ENCODE measurements at places on chromosomes 13 and 19.
A peak's percentile ranks its signal among the peaks of the same experiment; 100 is the strongest.

- no peak for DNase-seq
Observed at GRCh38 chr19:43467730-43468129, 2.3 kb upstream of the LYPD3 start.

GRCh38 chr13:43522788-43523187 is 264.0 kb downstream of the ENOX1 start:
- DNase-seq: no peak

DNA sequence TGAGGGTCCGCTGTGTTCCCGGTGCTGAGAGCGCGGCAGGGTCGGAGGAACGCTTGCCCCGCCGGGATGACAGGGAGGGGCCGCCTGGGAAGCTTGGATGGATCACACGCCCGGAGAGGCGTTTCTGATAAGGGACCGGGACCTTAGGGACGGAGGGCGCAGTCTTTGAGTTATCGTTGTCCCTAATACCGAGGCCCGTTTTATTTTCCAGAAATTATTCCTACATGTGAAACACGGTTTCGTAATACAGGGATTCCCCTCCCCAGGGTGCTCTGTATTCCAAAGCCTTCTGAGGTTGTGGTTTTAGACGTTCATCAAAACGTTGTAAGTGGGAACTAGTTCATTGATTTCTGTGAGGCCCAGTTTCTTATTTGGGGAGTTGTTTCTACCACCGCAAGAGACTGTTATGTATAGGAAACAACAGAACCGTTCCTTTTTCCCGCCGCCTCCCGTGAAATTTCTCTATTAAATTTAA is 752 bp downstream of the PDCD5 start:
- DNase-seq: peak; percentile 43

- DNase-seq: no peak
Observed at GRCh38 chr13:111516712-111517640, 196.5 kb downstream of the TEX29 start.

GRCh38 chr19:39500543-39500942 is 1.8 kb downstream of the DLL3 start:
- DNase-seq: no peak

- no peak for DNase-seq
Observed at GRCh38 chr13:31274390-31274789, 74.6 kb downstream of the B3GLCT start.

GRCh38 chr13:20405691-20406090 is 120.0 kb downstream of the CRYL1 start:
- no peak for DNase-seq

DNA sequence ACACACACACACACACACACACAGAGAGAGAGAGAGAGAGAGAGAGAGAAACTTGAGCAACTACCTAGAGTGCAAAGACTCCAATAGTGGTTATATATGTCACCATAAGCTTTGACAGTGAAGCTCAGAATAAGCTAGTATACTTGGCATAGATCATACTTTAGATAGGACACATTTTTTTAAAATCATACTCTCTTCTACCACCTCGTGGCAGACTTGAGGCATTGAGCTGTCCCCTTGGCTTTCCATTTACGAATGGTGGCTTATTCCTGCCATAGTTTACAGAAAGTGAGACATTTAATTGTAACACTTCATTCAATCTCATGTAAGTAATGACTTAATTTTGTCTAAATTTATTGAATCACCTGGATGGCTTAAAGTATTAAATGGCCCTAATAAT is 108.2 kb downstream of the EDNRB start:
- DNase-seq: peak; percentile 1

- DNase-seq: no peak
Observed at GRCh38 chr19:16161840-16162239, 11.5 kb downstream of the CIB3 start.

- no peak for DNase-seq
Observed at GRCh38 chr19:10987571-10988297, 26.9 kb downstream of the SMARCA4 start.

GRCh38 chr19:45117167-45117594 is 24.2 kb downstream of the PPP1R37 start:
- DNase-seq: no peak

GRCh38 chr13:40058757-40059236 is 403.3 kb downstream of the COG6 start:
- DNase-seq: no peak

DNA sequence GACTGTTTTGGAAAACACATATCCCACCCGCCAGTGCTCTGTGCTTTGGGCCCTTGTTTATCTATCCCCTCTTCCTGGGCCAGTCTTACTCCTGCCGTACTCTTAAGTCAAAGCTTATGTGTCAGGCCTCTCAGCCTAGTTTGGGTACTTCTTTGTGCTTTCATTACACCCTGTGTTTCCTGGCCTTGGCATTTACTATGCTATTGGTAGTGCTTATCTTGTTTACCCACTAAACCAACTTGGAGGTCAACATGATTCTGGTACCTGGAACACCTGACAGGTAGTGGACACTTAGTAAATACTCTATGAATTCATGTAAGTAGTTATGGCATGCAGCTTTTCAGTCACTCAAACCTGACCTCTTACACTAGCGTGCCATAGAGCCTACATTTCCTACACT is 2.4 kb downstream of the POLR1D start:
- no peak for DNase-seq

DNA sequence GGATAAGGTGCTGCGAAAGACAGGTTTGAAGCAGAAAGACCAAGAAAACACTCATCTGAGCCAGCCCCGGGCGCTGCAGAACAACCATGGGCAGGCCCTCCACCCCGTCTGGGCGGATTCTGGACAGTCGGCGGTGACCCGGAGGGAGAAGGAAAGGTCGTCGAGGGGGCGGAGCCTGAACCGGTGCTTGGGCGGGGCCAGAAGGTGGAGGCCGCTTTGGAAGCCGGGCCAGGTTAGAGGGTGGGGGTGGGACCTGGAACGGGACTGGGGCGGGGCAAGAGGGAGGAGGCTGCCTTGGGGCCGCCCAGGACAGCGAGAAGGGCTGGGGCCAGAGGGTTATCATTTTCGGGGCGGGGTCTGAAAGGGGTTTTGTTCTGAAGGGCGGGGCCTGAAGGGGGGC is 5.0 kb upstream of the ZNF765 start:
- no peak for DNase-seq

DNA sequence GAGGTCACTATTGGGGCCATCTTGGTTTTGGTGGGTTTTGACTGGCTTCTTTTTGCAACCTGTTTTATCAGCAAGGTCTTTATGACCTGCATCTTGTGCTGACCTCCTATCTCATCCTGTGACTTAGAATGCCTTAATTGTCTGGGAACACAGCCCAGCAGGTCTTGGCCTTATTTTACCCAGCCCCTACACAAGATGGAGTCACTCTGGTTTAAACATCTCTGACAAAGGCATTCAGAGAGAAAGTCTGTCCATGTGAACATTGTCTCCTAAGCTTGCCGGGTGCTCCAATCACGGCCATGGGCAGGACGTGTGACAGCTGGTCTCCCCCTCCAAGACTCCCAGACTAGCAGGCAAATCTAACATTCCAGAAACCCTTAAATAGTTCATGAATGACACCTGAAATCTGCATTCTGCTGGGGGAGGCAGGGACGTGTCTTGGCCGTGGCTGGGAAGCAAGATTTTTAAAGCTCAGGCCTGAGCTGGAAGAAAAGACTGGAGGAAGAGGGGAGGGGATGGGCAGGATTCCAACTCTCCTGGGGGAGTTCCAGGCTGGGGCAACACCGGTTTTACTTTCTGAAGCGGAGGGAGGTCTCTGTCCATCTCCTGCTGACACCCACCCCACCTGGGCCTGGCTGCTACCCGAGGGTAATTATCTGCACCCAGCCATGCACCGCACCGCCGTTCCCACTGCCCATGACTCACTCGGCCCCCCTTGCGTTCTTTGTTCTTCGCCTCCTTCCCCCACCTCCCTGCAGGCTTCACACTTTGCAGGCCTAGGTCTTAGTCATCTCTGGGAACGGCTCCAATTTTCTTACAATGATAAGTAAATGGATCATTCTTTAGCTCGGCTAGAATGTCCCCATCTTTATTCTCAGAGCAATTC is 11.6 kb upstream of the OR1M1 start:
- no peak for DNase-seq

GRCh38 chr19:14148751-14149410 is 12.5 kb upstream of the ASF1B start:
- DNase-seq: no peak

DNA sequence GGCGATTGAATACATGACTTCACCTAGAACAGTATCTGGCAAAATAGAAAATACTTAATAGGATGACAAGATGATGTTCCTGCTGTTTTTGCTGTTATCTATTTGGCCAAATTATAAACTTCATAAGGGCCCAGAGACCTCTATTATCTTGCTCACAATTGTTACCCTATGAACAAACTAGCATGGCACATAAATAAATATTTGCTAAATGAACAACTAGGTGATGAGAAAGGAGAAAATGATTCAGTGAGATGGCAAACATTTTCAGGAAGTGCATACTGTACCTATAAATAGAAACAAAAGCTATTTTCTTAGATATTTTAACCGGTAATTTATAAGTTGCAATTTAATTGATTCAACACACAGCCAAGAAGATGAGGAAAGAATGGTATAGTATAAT is 78.4 kb downstream of the FAM216B start:
- DNase-seq: no peak

- no peak for DNase-seq
Observed at GRCh38 chr13:76663592-76664335, 222.4 kb downstream of the KCTD12 start.

DNA sequence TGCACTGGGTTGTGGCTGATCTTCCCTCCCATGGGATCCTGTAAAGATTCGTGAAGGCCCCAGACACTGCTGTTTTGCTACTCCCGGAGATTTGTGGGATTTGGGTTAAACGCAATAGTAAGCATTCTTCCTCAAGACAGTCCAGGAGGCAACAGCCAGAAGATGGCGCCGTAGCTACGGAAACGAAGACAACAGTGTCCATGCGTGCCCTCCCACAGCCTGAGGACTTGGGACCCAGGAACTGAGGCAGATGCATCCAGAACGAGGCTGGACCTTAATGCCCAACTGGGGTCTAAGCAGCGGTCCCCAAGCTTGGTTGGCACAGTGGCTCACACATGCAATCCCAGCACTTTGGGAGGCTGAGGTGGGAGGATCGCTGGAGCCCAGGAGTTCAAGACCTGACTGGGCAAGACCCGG is 57.6 kb upstream of the ZNF507 start:
- peak; percentile 61 for DNase-seq

GRCh38 chr19:40724315-40724714 is 7.4 kb downstream of the ITPKC start:
- no peak for DNase-seq

GRCh38 chr13:21040120-21040826 is 21.1 kb downstream of the LATS2 start:
- no peak for DNase-seq

DNA sequence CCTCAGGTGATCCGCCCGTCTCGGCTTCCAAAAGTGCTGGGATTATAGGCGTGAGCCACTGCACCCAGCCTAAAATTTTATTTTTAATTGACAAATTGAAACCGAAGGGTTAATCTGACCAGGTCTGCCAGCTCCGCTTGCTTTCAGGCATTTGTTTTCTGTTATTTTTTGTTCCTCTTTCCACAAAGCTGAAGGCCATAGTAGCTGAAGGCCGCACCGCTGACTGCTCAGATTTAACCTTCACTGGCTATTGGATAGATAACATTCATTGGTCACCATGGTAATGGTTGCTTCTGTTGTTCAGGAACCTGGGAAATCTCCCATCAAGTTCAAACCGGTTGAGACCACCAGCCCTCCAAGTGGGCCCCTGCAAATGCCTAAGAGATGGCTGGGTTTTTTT is 124.5 kb upstream of the USP29 start:
- no peak for DNase-seq

GRCh38 chr13:29846475-29847256 is 3.8 kb downstream of the UBL3 start:
- DNase-seq: no peak

DNA sequence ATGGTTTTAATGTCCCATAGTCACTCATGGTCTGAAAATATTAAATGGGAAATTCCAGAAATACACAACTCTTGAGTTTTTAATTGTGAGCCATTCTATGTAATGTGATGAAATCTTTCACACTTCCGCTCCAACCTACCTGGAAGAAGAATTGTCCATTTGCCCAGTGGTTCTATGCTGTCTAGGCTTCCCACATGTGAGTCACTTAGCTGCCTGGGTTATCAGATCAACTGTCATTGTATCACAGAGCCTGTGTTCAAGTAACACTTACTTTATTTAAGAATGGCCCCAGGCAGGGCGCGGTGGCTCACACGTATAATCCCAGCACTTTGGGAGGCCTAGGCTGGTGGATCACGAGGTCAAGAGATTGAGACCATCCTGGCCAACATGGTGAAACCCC is 1450.5 kb downstream of the EFNB2 start:
- DNase-seq: no peak

GRCh38 chr13:89970353-89970709 is 1377.2 kb upstream of the MIR17HG start:
- DNase-seq: no peak

DNA sequence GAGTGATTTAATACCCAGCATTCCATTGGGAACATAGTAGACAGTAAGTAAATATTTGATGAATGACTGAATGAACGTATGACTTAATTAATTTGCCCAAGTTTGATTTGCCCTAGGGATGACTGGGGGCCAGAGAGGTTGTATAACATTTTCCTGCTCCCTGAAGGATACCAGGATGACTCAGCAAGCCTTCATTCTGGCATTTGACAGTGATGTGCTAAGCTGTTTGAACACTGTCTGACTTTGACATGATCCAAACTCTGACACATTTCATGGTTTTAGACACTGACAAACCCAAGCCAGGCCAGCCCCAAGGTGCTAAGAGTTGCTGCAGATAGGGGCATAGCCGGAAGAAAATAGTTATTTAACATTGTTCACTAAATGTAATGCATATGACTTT is 53.4 kb upstream of the KLF12 start:
- no peak for DNase-seq

- DNase-seq: no peak
Observed at GRCh38 chr13:40329781-40330485, 336.5 kb downstream of the FOXO1 start.

- DNase-seq: no peak
Observed at GRCh38 chr19:52415711-52416110, 13.2 kb upstream of the ZNF534 start.

DNA sequence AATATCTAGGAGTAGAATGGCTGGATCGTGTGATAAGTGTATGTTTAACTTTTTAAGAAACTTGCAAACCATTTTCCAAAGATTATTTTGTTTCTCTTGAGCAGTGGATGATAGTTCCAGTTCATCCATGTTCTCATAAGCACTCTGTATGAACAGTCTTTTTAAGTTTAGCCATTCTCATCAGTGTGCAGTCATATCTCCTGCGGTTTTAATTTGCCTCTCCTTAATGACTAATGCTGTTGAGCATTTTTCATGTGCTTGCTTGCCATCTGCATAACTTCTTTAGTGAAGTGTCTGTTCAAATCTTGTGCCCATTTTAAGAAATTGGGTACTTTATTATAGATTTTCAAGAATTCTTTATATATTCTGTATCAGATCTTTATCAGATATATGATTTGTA is 58.6 kb downstream of the WASF3 start:
- no peak for DNase-seq
